ENCODE measurements at places on chromosomes 11 and 22. TPM values are rescaled to one million over a fixed set of nuclear protein-coding genes. Genes with fewer than 3 reads are reported as not detected.

GRCh38 chr22:41092023-41092817, at the start of gene EP300:
TSS of gene EP300 (plus strand) at chr22:41092592. CDS start at chr22:41093005, 413 bp downstream.
- peak within 1 kb of the TSS; percentile 97 for H3K4me3 ChIP-seq
- H3K4me1 ChIP-seq = peaks cover 33% of the 10 kb centered on the region
- no peaks in the 10 kb centered on the region for H3K27me3 ChIP-seq
- H3K27ac ChIP-seq = peak within 1 kb of the TSS; percentile 99
- H3K36me3 ChIP-seq = peaks cover 6% of the 10 kb centered on the region

- H3K4me3 ChIP-seq = peak overlapping the region; percentile 67
- peaks cover 25% of the 10 kb centered on the region for H3K27me3 ChIP-seq
- DNase-seq = no peak
- H3K27ac ChIP-seq = no peak overlapping the region
Measured at GRCh38 chr22:50475652-50476002, 792 bp upstream of the SBF1 start.

DNA sequence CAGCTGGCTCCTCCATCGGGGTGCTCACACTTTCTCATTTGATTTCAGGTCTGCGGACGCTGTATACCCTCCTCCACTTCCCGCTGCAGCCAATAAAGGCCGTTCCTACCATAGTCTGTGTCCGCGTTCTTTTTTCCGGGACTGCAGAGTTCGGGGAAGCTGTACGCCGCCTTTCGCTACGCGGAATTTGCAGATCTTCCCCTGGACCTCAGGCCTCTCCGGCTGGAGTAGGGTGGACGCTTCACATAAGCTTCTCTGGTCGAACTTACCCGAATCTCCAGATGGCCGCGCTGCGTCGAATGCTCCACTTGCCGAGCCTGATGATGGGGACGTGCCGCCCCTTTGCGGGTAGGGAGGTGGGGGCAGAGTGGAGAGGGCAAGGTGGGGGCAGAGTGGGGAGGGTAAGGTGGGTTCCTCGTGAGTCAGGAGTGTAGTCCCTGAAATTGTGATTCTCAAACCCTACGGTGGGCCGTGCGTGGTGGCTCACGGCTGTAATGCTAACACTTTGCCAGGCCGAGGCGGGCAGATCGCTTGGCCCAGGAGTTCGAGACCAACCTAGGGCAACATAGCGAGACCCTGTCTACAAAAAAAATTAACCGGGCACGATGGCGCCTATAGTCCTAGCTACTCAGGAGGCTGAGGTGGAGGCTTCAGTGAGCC, 617 bp downstream of the CSKMT start:
- peak overlapping the region; percentile 98 for H3K27ac ChIP-seq
- peak overlapping the region; percentile 88 for H3K4me3 ChIP-seq
- H3K36me3 ChIP-seq = peaks cover 5% of the 10 kb centered on the region
- no peaks in the 10 kb centered on the region for H3K27me3 ChIP-seq

- no peaks in the 10 kb centered on the region for H3K4me1 ChIP-seq
- H3K27me3 ChIP-seq = no peaks in the 10 kb centered on the region
- no peak overlapping the region for H3K4me3 ChIP-seq
Measured at GRCh38 chr11:39458481-39458880, 2001.0 kb downstream of the LRRC4C start.

GRCh38 chr11:19910931-19911330, 198.3 kb downstream of the NAV2 start:
- H3K27ac ChIP-seq = no peak overlapping the region
- H3K4me3 ChIP-seq = no peak overlapping the region
- peaks cover 1% of the 10 kb centered on the region for H3K36me3 ChIP-seq
- DNase-seq = no peak
- H3K4me1 ChIP-seq = peaks cover 56% of the 10 kb centered on the region

DNA sequence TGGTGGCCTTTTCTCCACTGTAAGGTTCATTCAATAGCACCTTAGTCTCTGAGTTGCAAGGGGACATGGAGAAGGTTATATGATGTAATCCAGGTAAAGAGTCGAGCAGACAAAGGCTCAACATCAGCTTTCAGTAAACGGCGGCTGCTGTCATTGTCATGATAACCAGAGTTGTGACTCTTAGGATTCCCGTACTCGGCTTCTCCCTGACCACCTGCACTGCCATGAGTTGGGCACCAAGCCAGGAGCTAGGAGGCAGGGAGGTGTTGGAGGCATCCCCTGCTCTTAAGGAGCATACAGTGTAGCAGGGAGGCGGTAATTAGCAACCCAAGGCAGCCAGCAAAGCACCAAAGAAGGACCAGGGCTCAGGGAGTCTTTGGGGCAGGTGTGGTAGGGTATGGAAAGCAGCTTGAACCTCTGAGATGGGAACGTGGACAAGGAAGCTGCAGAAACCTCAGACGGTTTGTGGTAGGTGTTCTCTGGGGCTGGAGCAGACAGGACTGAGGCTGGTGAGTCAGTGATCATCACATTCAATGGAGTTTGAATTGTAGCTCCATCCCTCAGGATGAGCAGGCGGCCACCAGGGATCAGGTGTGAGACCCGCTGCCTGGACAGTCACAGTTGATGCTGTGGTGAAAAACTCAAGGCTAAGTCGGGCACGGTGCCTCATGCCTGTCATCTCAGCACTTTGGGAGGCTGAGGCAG, 31.7 kb downstream of the LIF start:
- peaks cover 9% of the 10 kb centered on the region for H3K4me1 ChIP-seq
- H3K4me3 ChIP-seq = no peak overlapping the region
- peak overlapping the region; percentile 84 for H3K27ac ChIP-seq
- no peaks in the 10 kb centered on the region for H3K36me3 ChIP-seq
- H3K27me3 ChIP-seq = peaks cover 23% of the 10 kb centered on the region
- DNase-seq = no peak

DNA sequence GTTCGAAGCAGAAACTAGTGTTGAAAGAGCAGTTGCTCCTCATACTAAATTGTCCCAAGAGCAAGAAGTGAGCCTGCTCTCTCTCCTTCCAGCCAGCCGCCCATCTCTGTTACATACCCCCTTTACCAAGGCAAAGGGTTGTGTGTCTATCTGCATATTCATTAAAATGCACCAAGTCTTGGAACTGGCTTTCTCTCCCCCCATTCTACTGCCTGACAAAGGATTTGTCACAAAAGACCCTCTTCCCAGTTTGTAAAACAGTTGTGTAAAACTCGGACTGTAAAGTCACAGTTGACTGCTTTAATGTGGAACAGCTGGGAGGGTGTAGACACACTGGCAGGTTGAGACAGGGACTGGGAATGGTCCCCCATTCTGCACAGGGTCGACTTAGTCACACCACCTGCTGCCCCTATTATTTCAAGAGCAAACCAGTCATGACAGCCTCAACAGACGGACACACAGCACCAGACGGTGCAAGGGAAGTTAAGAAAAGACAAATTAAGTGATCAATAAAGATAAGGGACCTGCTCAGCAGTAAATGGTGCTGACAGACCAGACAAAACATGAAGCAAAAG, 60.0 kb upstream of the HTATIP2 start:
- peaks cover 17% of the 10 kb centered on the region for H3K27me3 ChIP-seq
- no peak for DNase-seq
- H3K4me1 ChIP-seq = peaks cover 11% of the 10 kb centered on the region
- no peak overlapping the region for H3K27ac ChIP-seq

DNA sequence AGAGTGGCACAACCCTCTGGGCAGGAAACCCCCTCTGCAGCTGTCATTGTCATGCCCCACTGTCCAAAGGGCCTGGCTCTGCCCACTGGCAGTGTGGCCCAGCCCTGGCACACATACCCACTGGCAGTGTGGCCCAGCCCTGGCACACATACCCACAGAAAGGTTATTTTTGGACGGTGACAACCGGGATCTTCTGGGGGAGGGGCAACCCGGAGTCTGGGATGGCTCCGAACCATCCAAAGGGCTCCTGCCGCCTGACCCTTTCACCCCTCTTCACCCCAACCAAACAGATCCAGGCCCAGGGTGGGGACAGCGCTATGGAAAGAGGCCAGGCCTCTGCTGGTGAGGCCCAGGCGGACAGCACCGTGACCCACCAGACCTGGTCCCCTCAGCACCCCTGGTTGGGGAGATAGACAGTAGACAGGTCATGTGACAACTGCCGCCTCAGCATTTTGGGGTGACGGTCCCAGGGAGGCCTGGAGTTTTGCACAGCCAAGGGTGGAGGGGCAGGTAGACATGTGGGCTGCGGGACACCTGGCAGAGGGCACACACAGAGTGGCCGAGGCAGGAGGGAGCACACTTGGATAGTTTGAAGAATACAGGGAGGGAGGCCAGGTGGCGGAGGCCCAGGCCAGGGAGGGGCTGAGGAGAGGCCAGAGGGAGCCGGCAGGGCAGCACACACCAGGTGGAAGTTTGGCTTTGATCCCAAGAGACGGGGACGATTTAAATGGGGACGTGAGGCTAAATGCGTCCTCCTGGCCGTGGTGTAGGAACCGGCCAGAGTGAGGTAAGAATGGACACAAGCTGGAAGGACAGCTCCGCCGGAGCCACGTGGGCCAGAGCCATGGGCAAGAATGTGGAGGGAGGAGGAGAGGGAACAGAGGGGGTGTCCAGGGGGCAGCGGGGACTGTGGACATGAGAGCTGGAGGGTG, 2.9 kb downstream of the MAPK12 start:
- H3K4me1 ChIP-seq = peaks cover 3% of the 10 kb centered on the region
- H3K27ac ChIP-seq = no peak overlapping the region
- peak overlapping the region; percentile 44 for H3K4me3 ChIP-seq
- H3K36me3 ChIP-seq = no peaks in the 10 kb centered on the region
- H3K27me3 ChIP-seq = no peaks in the 10 kb centered on the region

- H3K4me3 ChIP-seq = no peak overlapping the region
- no peaks in the 10 kb centered on the region for H3K36me3 ChIP-seq
- H3K27me3 ChIP-seq = peaks cover 27% of the 10 kb centered on the region
- no peak overlapping the region for H3K27ac ChIP-seq
- no peak for DNase-seq
Measured at GRCh38 chr11:134577751-134578395, 165.8 kb upstream of the B3GAT1 start.

DNA sequence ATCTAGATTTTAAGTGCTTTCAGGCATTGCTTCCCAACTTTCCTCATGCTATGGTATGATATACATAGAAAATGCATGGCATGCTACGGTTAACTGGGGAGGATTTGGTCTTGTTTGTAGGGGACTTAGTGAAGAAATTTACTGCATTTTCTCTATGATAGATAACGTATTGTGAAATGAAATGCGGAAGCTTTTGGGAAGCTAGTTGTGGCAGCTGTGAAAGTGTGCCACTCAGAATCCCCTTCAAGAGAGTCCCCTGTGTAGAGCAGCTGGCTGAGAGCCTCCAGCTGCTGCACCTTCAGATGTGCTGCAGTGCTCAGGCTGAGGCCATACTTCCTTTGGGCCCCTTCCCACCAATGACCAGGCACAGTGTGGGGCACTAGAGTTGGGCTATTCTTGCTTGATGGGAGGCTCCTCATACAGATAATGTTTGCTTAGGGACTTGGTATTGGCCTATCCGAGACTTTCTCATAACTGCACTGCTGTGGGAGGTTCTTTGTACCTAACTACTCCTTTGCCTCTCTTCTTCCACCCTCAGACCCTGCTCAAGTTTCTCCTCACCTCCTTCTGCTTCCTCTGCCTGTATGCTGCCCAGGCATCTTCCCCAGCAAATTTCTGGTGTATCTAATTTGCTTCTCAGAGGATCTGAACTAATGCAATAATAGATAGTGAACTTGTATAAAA, 67.3 kb downstream of the HIPK3 start:
- H3K27me3 ChIP-seq = no peaks in the 10 kb centered on the region
- H3K27ac ChIP-seq = no peak overlapping the region
- H3K36me3 ChIP-seq = no peaks in the 10 kb centered on the region
- no peak for DNase-seq

GRCh38 chr11:102546923-102547471, 16.4 kb upstream of the MMP7 start:
- no peak overlapping the region for H3K27ac ChIP-seq
- DNase-seq = no peak

GRCh38 chr11:36540998-36541397, 26.8 kb upstream of the RAG1 start:
- DNase-seq = no peak
- no peaks in the 10 kb centered on the region for H3K27me3 ChIP-seq
- no peak overlapping the region for H3K27ac ChIP-seq
- H3K4me1 ChIP-seq = no peaks in the 10 kb centered on the region
- no peak overlapping the region for H3K4me3 ChIP-seq

GRCh38 chr22:20590477-20591294, 83.3 kb downstream of the MED15 start:
- H3K4me3 ChIP-seq = no peak overlapping the region
- no peak overlapping the region for H3K27ac ChIP-seq
- no peaks in the 10 kb centered on the region for H3K4me1 ChIP-seq

DNA sequence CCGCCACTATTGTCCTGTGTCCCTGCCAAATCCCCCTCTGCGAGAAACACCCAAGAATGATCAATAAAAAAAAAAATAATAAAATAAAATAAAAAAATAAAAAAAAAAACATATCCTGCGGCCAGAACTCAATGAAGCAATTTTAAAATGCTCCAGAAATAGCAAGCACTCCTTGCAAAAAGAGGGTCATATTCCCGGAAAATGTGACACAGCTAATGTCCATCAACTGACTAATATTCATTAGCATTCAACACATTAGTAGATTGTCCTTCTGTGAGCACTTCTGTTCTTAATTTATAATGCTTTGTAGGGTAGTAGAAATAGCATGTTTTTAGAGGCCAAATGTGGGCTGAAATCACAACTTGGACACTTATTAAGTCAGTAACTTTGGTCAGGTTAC, 252.3 kb upstream of the SESN3 start:
- peaks cover 20% of the 10 kb centered on the region for H3K4me1 ChIP-seq
- peaks cover 1% of the 10 kb centered on the region for H3K36me3 ChIP-seq
- no peak overlapping the region for H3K27ac ChIP-seq
- H3K4me3 ChIP-seq = no peak overlapping the region
- DNase-seq = no peak
- peaks cover 21% of the 10 kb centered on the region for H3K27me3 ChIP-seq

DNA sequence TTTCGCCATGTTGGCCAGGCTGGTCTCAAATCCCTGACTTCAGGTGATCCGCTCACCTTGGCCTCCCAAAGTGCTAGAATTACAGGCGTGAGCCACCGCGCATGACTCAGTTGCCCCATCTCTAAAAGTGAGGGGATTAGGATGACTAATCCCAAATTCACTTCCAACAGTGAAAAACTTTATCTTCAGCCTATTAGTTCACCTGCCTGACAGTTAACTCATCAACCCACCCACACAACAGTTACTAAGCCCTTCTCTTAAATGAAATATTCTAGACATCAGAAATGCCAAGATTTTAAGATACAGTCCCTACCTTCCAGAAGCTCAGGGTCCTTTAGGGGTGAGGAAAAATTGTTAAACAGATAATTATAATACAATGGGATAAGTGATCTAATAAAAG, 2.0 kb upstream of the ANKRD42 start:
- H3K4me3 ChIP-seq = peak overlapping the region; percentile 25
- H3K27ac ChIP-seq = peak overlapping the region; percentile 7
- no peak for DNase-seq
- peaks cover 24% of the 10 kb centered on the region for H3K4me1 ChIP-seq

MIOX gene
- total RNA-seq = 0.98 TPM

C22orf15 gene
- total RNA-seq = not detected

USH1C gene
- total RNA-seq = 15.8 TPM

ADAMTS8 gene
- total RNA-seq = 0.40 TPM

NXPE4 gene
- not detected for total RNA-seq

ARRB1 gene
- total RNA-seq = 36.0 TPM

TEX12 gene
- not detected for total RNA-seq

FSHB gene
- total RNA-seq = not detected

SAA2 gene
- total RNA-seq = not detected

DDTL gene
- total RNA-seq = not detected

MCHR1 gene
- 0.38 TPM for total RNA-seq

SELENOM gene
- total RNA-seq = 3.7 TPM
